Caki2 (cell line): ENCODE measurements at places on chromosomes 7 and 10.

DNA sequence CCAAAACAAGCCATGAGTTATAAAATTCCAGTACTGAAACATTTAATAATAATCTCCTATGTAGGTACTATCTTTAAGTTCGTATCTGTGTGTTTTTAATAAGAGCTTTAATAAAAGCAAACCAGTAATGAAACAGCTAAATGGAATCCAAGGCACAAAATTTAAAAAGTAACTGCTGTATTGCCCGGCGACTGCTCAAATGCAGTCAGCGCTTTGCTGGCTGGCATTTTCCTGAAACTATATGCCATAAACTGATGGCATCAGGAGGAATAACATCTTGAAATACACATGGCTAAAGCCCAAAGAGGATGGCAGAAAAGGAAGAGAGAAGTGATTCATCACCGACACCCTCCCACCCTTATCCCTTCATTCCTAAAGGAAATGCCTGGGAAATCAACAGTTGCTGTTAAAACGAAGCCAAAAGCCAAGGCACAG, 133.1 kb downstream of the CUBN start:
- DNase-seq: no peak

DNA sequence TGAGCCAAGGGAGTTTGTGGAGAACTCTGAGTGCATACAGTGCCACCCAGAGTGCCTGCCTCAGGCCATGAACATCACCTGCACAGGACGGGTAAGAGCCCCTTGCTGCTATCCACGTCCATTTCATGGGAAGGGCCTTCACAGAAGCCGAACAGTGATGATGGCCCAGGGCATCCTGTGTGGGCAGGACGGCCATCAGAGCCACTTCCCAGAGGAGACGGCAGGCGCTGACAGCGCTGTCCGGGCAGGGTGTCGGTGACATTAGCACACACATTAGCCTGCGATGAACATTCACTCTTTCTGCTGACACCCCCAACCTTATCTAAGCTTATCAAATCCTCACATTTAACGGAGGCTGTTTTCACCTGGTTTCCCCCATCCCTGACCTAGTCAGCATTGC, 144.9 kb downstream of the EGFR start:
- no peak for DNase-seq

DNA sequence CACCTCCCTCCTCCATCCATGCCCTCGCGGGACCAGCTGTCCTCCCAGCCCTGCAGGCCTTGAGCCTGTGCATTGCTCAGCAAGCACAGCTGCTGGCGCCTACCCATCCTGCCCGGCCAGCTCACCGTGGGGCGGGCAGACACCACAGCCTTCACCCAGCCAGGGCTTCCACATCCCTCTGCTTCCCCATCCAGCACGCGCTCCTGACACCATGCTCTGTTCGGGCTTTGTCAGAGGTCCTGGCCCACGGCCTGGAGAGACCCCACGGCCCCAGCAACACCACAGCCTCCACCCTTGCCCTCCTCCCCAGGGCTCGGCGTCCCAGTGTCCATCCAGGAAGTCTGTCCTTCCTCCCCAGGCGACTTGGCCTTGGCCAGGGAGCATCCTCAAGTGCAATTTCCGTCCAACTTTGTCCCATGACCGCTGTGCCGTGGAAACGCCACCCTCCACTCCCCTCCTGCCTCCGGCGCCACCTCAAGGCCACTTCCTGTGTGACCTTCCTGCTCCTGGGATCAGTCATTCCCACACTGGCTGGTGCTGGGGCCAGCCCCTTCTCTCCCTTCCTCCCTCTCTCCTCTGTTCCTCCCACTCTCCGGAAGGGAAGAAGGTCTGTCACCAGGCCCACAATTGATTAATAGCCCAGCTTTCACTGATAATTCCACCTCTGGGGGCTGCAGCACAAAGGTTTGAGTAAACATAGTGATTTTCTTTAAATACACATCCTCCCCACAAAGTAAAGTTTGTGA, 71.5 kb upstream of the SMNDC1 start:
- no peak for DNase-seq

GRCh38 chr7:144786079-144786478, 49.8 kb downstream of the TPK1 start:
- no peak for DNase-seq

DNA sequence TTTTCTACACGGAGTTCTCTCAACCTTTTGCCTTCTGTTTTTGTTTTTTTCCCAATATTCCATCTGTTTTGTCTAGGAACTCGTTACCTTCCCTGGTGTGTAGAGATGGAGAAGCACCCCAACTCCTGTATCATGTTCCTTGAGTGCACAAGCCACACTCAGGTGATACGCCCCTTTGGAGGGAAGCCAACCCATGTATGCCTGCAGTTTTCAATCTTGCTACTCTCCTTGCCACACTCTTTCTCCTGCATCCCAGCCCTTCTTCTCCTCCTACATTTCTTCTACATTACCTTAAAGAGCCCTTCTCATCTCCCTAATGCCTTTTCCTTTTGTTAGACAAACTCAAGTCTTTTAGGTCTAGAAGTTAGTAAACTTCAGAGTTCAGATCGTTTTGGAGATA, 10.2 kb upstream of the SP4 start:
- DNase-seq: no peak

GRCh38 chr10:90911133-90912051, 9.5 kb downstream of the ANKRD1 start:
- DNase-seq: peak; percentile 62

DNA sequence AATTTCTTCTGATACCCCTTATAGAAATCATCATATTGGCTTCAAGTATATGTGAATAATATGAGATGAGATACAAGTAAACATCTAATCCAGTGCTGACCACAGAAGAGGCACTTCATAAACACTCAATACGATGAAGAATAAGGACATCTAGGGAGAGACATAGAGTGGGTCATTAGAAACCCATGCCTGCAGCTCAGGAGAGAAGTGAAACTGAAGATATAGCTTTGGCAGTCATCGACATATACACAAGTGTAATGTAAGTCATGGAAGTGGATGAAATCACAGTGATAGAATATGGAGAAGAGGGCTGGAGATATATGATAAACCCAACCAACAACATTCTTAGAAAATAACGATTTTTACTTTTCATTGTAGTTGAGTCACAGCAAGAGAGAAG, 665.0 kb downstream of the PARD3 start:
- no peak for DNase-seq

DNA sequence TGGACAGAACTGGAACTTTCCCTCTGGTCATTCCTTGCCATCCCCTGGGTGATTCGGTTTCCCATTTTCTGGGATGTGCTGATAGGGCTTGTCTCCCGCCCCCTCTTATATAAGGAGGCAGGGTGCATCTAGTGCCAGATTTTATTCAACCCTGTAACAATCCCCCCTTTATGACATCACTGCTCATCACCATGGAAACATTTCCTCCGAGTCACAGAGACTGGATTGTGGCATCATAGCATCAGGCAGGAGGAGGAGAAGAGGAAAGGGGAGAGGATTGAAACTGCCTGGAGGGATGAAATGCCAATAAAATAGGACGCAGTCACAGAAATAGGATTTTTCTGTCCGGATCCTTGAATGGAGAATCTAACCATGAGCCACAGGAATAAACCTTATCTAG, 25.0 kb downstream of the SORCS3 start:
- DNase-seq: no peak

- DNase-seq: no peak
These were observed 21.8 kb downstream of the STMP1 start for GRCh38 chr7:135684136-135684535.

DNA sequence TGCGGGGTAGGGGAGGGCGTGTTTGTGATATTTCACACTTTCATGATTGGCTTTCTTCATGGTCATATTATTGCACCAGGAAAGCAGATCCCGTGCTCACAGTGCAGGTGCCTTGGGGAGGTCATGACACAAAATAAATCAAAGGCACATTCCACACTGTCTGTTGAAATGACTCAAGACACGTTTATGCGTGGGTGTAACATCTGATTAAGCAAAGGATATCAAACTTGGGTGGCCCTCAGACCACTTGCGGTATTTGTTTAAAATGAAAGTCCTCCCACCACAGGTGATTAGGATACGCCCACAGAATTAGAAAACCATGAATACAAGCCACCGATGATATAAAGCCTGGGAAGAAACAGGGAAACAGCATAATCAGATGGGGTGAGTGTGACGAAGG, 51.1 kb downstream of the SVIL start:
- DNase-seq: peak; percentile 89

GRCh38 chr7:26147030-26147429, 5.0 kb upstream of the NFE2L3 start:
- no peak for DNase-seq
